Suppressor macrophage treated with lipopolysaccharide for 1 hour (primary cell): ENCODE measurements at places on chromosomes 4 and X.

DNA sequence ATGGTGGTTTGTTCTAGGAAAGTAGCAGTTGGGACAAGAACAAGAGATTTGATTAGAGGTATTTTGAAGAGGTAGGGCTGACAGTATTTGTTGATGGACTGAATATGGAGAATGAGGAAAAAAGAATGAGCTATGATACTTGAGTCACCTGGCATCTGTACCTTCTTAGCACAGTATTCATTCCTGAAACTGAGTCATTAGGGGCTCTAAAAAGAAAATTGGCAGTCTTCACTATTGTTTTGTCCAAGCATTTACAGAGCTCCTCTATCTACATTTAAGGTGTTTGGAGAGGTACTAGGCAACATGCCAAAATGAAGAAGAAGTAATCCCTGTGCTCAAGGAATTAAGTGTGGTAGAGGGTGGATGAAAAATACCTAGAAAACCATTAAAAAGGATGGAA, 165.8 kb downstream of the SHROOM4 start:
- no peak for DNase-seq

GRCh38 chr4:74878323-74878722, 54.6 kb upstream of the PARM1 start:
- DNase-seq: no peak

GRCh38 chr4:40333921-40334352, 1.2 kb upstream of the CHRNA9 start:
- no peak for DNase-seq

GRCh38 chr4:10981576-10981975, 297.0 kb upstream of the CLNK start:
- DNase-seq: no peak

GRCh38 chrX:134571796-134572195, 86.5 kb downstream of the PLAC1 start:
- no peak for DNase-seq

GRCh38 chr4:76634220-76634619, 199.2 kb downstream of the SHROOM3 start:
- DNase-seq: no peak

GRCh38 chr4:182093935-182094334, 149.3 kb upstream of the TENM3 start:
- no peak for DNase-seq

DNA sequence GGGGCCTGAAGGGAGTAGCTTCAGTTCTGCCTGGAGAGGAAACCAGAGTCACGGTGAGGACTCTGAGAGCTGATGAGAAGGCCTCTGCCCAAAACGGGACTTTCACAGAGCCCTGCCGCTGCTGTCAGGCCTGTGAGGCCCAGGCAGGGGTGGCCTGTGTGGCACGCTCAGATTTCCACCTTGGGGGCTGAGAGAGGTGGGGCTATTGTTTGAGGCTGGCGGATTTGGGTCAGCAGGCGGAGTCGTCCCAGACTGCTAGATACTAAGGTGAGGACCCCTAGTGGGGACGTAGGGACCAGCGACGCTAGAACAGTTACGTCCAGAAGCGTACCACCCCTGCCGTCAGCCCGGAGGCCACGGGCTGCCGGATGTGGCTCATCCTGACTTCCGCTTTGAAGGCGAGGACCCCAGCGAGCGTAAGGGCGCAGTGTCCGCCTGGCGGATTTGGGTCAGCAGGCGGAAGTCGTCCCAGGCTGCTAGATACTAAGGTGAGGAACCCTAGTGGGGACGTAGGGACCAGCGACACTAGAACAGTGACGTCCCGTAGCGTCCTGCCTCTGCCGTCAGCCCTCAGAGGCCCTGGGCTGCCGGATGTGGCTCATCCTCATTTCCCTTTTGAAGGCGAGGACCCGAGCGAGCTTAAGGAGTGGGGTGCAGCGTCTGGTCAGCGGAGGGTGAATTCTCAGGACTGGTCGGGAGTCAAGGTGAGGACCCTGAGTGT, at the start of gene MAGEB1:
TSS of gene MAGEB1 (plus strand) at position 378 of the 721 bp plus-strand sequence. CDS start 3,348 bp downstream, outside the sequence.
- no peak for DNase-seq

GRCh38 chr4:121690001-121690400, 6.8 kb downstream of the ANXA5 start:
- DNase-seq: peak; percentile 93

DNA sequence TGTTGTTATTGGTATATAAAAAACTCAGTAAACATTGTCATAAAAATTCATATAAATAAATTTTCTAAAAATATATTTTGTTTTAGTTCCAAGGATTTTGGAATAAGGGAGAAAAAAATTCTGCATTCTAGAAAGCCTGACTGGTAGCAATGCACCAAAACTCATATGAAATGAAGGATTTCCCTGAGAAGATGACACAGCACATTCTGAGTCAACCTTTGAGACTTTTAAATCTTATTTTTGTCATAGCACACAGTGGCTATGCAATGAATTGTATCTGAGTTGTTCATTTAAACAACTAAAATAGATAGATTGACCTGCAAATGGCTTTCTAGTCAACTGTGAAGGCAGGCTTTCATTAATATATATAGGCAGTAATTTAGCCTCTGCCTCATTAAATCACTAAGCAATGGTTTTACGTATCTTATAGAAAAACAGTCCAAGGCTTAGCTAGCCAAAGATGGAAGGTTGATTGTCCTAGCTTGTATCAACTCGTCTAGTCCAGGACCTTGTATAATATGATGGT, 239.1 kb upstream of the NEIL3 start:
- no peak for DNase-seq

GRCh38 chr4:142282870-142283431, 563.1 kb downstream of the INPP4B start:
- DNase-seq: peak; percentile 25

GRCh38 chr4:145493166-145493565, 11.5 kb downstream of the SMAD1 start:
- no peak for DNase-seq

DNA sequence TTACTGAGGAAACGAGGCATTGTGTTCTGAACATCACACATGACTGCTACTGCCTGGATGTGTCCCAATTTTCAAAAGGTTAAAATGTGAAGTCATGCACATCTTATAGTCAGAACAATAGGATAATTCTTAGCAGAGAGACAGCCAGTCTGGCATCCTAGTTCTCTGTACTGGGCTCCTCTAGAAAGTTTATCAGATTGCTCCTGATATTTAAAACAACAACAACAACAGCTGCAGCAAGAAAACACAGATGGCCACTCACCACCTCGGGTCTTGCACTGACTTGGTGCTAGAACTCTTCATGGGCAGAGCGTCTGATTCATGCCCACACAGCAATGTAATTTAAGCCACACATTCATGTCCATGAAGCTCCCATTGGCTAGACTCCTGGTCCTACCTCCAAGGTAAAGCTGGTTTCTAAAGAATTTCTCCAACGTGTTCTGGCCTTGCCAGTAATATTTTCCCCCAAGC, 33.3 kb upstream of the SLC2A9 start:
- DNase-seq: no peak

DNA sequence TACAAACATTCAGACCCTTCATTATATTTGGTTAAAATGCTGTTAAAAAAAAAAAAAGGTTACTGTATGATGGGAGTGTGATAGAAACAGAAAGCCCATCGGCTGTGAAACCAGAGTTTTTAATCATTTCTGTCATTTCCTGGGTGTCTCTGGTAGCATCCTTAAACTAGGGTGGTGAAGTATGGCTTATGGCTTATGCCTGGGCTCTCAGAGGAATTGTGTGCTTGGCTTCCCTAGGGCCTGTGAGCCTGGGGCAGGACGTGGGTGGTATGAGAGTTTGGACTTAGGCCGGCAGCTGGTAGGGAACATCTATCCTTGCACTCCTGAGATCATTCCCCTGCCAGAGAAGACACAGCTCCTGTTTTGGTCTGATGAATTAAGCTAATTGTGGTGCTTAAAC, 52.2 kb downstream of the DCUN1D4 start:
- DNase-seq: no peak

DNA sequence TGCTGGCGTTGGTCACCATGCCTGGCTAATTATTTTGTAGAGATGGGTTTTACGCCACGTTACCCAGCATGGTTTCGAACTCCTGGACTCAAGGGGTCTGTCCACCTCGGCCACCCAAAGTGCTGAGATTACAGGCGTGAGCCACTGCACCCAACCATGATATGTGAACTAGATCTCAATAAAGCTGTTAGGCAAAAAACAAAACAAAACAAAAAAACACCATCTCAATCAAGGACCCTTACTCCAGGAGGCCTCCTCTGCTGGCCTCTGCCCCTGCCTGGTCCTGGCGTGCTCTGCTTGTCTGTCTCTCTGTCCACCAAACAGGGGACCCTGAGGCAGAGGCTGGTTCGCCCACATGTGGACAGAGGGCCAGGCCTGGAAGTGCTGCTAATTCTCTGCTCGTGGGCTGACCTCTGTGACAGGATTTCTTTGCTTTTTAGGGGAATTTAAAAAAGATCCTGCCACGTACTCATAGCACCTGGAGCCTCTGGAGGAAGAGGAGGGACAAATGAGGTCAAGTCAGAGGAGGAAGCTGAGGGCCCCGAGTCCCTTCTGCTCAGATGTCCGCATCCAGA, 32.7 kb upstream of the WFS1 start:
- DNase-seq: no peak

DNA sequence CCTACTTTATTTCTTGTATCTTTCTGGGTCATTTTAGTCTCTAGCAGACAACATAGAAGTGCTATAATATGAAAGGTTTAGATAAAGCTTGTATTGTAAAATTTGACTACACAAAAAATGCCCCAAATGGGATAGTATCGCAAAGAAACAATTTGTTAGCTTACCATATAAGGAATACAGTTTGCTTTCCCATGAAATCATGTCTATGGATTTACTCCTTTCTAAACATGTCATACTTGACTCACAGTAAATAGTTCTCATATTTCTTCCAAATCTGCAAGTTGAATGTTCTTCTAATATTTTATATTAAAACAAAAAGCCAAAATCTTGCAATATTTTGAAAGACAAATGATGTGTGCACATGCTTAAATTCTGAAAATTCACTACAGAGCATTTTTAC, 103.9 kb downstream of the PPA2 start:
- DNase-seq: no peak

DNA sequence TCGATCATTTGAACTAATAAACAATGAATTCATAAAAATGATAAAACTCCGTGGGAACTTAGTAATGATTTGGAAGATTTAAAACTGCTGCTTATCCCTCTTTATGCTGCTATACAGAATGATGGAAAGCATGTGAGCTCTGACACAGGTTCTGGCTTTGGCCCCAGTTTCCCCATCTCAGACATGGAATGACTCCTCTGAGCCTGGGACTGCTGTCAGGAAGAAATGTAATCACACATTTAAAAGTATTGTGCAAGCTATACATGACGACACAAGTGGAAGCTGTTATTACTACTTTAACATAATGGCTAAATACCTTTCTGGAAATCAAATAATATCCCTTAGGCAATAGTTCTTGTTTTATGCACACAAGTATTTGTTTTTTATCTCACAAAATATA, 161.7 kb downstream of the DCHS2 start:
- no peak for DNase-seq

DNA sequence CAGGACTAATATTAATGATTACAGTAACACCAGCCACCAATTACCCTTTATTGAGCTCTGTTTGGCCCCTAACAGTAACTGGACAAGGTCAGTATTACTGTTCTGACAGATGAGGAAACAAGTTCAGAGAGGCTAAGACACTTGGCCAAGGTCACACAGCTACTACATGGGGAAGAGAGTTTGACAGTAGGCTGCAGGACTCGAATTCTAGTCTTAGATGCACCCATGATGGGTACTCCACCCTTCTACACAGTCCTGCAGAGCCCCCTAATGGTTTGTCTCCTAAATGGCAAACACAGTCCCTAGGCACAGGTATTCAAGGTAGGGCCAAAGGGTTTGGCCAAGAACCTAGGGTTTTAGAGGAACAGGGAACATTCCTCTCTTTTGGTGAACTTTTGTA, 93.9 kb downstream of the NSUN7 start:
- peak; percentile 40 for DNase-seq

DNA sequence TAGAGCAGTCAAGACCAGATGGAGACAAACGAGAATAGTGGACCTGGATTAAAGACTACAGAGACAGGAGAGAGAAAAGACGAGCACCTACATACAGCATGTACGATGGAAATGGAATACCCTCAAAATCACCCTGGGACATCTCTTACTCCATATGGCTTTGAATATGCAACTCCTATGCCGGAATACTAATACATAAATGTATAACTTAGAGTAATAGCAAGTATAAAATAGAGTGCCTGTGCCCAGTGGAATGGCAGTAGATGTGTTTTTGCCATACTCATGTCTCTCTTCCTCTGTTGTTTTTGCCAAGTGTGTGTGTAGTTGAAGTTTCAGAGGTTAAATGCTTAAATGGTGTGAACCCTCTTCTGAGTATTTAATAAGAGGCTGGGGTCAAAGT, 39.8 kb upstream of the LIMCH1 start:
- DNase-seq: no peak

- DNase-seq: peak; percentile 22
Measured at GRCh38 chrX:16836371-16836770, 33.8 kb downstream of the RBBP7 start.

DNA sequence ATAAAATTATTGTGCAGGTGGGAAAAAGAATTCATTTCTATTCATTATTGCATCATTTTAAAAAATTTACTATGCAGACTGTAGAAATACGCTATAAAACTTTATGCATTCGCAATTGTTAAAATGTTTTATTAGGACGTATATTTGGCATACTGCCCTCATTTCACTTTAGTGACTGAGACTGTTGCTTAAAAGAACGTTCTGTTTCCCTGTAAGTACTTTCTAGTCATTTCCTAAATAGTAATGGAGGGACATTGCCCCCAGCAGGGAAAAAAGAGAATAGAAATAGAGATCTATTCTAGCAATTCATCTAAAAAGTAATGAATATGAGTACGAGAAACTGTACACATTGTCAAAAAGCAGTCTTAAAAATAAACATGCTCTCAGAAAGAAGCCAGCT, 1295.8 kb upstream of the TENM3 start:
- DNase-seq: no peak

GRCh38 chrX:47637546-47638195, 7.9 kb upstream of the CFP start:
- DNase-seq: peak; percentile 82

DNA sequence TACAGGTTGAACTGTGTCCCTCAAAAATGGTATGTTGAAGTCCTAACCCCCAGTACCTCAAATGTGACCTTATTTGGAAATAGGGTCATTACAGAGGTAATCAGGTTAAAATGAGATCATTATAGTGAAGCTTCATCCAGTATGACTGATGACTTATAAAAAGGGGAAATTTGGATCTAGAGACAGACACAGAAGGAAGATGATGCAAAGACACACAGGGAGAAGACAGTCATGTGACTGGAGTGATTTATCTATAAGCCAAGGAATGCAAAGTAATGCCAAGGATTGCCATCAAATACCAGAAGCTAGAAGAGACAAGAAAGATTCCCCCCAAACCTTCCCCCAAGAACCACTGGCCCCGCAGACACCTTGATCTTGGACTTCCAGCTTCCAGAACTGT, 155.2 kb downstream of the RBMX2 start:
- DNase-seq: peak; percentile 21
